ENCODE measurements at places on chromosomes 4 and X.

- peaks cover 2% of the 10 kb centered on the region for H3K36me3 ChIP-seq
- H3K4me3 ChIP-seq: no peak overlapping the region
- peaks cover 24% of the 10 kb centered on the region for H3K4me1 ChIP-seq
- H3K27ac ChIP-seq: no peak overlapping the region
- H3K27me3 ChIP-seq: no peaks in the 10 kb centered on the region
Measured at GRCh38 chr4:101292214-101292613, 55.1 kb downstream of the PPP3CA start.

- H3K4me3 ChIP-seq: no peak overlapping the region
- no peaks in the 10 kb centered on the region for H3K4me1 ChIP-seq
- no peak for DNase-seq
- no peak overlapping the region for H3K27ac ChIP-seq
- no peaks in the 10 kb centered on the region for H3K36me3 ChIP-seq
- no peaks in the 10 kb centered on the region for H3K27me3 ChIP-seq
Measured at GRCh38 chr4:20085156-20085555, 166.5 kb upstream of the SLIT2 start.

GRCh38 chr4:84814094-84814750 is 152.3 kb downstream of the WDFY3 start:
- H3K27me3 ChIP-seq: no peaks in the 10 kb centered on the region
- no peaks in the 10 kb centered on the region for H3K36me3 ChIP-seq

DNA sequence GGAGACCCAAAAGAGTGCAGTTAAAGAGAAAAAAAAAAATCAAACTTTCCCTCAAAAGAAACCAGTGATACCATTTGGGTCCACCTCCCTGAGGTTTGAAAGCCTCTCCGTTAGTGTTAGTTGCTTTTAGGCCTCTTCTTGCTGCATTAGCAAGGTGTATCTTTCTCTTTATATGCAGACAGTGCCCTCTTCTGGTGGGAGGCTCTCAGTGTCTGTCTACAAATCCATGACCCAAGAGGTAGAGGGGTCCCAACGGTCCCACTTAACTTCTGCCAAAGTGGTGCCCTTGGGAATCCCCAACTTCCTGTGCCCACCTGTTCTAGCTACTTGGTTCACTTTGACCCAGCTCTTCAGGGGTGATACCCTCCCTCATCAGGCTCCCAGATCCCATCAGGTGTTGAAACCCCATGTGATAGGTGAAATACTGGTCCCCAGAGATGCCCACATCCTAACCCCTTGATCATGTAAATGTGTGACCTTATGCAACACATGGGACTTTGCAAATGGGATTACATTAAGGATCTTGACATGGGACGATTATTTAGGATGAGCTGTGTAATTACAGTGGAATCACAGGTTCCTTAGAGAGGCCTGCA is 63.7 kb upstream of the CD99 start:
- H3K27ac ChIP-seq: peak overlapping the region; percentile 17
- H3K4me1 ChIP-seq: peaks cover 34% of the 10 kb centered on the region
- H3K27me3 ChIP-seq: no peaks in the 10 kb centered on the region
- no peak overlapping the region for H3K4me3 ChIP-seq

DNA sequence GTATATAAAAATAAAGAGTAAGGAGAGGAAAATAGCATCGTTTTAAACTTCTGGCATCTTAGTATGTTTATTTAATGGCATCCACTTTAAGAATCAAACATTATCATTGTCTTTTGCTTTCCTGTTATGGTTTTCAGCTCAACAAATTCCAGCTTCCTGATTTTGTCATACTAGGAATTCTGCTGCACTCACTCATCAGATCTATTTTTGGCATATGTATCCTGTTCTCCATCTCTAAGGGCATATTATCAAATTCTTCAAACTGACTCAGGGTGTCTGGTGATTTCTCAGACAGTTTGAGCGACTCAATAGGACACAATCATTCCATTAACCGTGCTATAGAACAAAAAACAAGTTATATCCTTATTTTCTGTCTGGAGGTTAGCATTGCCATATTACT is 248.5 kb upstream of the DIAPH2 start:
- H3K4me1 ChIP-seq: no peaks in the 10 kb centered on the region
- H3K4me3 ChIP-seq: no peak overlapping the region
- no peak for DNase-seq
- no peaks in the 10 kb centered on the region for H3K36me3 ChIP-seq
- no peaks in the 10 kb centered on the region for H3K27me3 ChIP-seq
- no peak overlapping the region for H3K27ac ChIP-seq

DNA sequence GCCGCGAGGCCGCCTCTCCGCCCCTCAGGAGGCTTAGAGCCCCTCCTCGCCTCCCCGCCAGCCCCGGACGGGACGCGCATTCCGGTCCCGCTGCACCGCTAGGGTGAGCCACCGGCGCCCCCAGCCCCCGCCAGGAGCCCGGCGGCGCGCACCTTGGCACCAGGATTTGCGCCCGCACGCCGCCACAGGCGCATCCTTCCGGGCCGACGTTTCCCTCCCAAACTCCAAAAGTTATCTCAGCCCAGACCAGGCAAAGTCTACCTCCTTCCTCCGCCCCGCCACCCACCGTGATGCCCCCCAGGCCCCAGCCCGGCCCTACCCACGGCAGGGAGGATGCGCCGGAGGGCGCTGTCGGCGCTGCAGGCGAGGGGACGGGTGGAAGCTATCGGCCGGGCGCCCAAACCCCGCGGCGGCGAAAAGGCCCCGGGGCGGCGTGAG is 538 bp downstream of the SCML2 start:
- peak; percentile 14 for DNase-seq
- no peak overlapping the region for H3K27ac ChIP-seq
- H3K27me3 ChIP-seq: peaks cover 17% of the 10 kb centered on the region
- peak overlapping the region; percentile 72 for H3K4me3 ChIP-seq

DNA sequence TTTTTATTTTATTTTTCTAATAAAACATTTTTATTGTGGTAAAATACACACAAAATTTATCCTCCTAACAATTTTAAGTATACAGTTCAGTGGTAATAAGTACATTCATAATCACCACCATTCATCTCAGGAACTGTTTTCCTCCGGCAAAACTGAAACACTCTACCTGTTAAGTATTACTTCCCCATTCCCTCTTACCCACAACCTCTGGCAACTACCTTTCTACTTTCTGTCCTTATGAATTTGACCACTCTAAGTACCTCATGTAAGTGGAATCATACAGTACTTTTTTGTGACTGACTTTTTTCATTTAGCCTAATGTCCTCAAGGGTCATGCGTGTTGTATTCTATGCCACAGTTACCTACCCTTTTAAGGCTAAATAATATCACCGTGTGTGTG is 21.1 kb upstream of the HSFX4 start:
- H3K27me3 ChIP-seq: no peaks in the 10 kb centered on the region
- H3K36me3 ChIP-seq: peaks cover 7% of the 10 kb centered on the region
- H3K4me3 ChIP-seq: no peak overlapping the region
- H3K4me1 ChIP-seq: peaks cover 4% of the 10 kb centered on the region
- no peak overlapping the region for H3K27ac ChIP-seq

- H3K27ac ChIP-seq: no peak overlapping the region
- DNase-seq: no peak
- H3K4me3 ChIP-seq: no peak overlapping the region
- peaks cover 8% of the 10 kb centered on the region for H3K27me3 ChIP-seq
Measured at GRCh38 chr4:151356510-151356909, 31.1 kb upstream of the SH3D19 start.

GRCh38 chr4:86917212-86918039 is 17.4 kb upstream of the AFF1 start:
- no peak overlapping the region for H3K27ac ChIP-seq
- no peaks in the 10 kb centered on the region for H3K36me3 ChIP-seq
- H3K27me3 ChIP-seq: no peaks in the 10 kb centered on the region
- H3K4me3 ChIP-seq: no peak overlapping the region
- peaks cover 3% of the 10 kb centered on the region for H3K4me1 ChIP-seq

DNA sequence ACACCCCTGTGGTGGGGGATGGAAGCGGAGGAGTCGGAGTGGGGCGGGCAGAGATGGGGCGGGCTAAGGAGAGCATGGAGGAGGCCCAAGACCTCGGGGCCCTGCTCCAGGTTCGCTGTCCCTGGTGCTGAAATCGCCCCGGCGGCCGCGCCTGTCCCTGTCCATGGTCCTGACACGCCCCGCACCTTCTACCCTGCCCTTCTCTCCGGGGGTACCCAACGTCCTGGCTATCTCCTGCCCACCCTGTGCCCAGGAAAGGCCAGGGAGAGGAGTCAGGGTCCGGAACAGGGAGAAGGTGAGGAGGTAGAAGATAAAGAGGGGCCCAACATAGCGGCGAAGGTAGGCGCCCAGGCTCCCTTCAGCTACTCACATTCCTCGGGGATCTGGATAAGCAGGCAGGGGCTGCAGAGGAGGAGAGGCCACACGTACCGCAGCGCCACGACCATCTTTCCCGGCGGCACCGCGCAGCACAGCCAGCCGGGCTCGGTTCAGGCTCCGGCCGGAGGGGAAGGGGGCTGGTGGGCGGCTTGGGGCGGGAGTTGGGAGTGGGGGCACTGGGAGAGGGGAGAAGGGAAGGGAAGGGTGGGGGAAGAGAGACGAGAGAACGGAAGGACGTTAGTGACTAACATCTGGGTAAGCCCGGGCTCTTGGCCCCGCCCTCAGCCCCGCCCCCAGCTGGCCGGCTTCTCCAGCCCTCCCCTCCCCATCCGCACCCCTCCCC is 10.4 kb downstream of the L1CAM start:
- H3K27me3 ChIP-seq: peaks cover 43% of the 10 kb centered on the region
- peaks cover 18% of the 10 kb centered on the region for H3K4me1 ChIP-seq
- no peak overlapping the region for H3K4me3 ChIP-seq
- no peaks in the 10 kb centered on the region for H3K36me3 ChIP-seq
- peak; percentile 61 for DNase-seq
- H3K27ac ChIP-seq: no peak overlapping the region

- DNase-seq: no peak
- no peaks in the 10 kb centered on the region for H3K27me3 ChIP-seq
- peaks cover 2% of the 10 kb centered on the region for H3K4me1 ChIP-seq
- H3K4me3 ChIP-seq: no peak overlapping the region
- H3K27ac ChIP-seq: no peak overlapping the region
Measured at GRCh38 chrX:40778861-40779575, 43.7 kb upstream of the MED14 start.

DNA sequence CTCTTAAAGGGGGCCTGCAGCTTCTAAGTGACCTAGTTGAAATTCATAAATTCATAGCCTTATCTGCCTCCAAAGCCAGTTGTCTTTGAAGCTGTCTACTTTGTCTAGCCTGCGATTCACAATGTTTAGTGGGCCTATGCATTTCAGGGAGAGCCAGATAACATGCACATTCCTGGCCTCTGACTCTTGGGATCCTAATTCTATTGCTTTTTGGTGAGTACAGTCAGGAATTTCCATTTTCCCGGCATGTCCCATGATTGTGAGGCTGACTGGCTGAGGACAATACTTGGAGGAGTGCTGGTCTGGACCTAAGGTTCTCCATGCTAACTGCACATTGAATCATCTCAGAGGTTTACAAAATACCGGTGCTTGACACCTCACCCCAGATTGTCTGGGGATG is 155.0 kb downstream of the MSL3 start:
- no peak for DNase-seq
- H3K27ac ChIP-seq: no peak overlapping the region
- H3K36me3 ChIP-seq: no peaks in the 10 kb centered on the region
- no peaks in the 10 kb centered on the region for H3K4me1 ChIP-seq

DNA sequence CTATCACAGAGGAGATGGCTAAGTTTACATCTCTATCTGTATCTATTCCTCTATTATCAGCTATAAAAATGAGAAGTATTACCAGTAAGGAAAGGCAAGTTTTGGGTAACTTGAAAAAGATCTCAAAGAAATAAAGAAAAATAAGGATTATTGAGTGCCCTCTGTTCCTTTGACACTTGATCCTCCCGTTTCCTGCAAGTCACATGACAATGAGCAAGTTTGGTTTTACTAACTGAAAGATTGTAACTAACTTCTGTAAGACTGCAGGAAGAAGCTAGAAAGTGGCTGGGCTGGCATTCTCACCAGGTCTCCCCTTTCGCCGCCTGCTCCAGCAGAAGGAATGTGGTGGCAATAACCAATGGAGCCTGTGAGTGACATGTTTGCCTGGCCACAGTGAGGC is 59.2 kb downstream of the ARHGAP24 start:
- no peaks in the 10 kb centered on the region for H3K4me1 ChIP-seq
- H3K27ac ChIP-seq: no peak overlapping the region
- H3K27me3 ChIP-seq: no peaks in the 10 kb centered on the region
- DNase-seq: no peak

GRCh38 chr4:33088713-33089112 is 2368.5 kb downstream of the PCDH7 start:
- no peaks in the 10 kb centered on the region for H3K27me3 ChIP-seq
- no peaks in the 10 kb centered on the region for H3K36me3 ChIP-seq
- H3K27ac ChIP-seq: no peak overlapping the region
- H3K4me1 ChIP-seq: no peaks in the 10 kb centered on the region
- H3K4me3 ChIP-seq: no peak overlapping the region

DNA sequence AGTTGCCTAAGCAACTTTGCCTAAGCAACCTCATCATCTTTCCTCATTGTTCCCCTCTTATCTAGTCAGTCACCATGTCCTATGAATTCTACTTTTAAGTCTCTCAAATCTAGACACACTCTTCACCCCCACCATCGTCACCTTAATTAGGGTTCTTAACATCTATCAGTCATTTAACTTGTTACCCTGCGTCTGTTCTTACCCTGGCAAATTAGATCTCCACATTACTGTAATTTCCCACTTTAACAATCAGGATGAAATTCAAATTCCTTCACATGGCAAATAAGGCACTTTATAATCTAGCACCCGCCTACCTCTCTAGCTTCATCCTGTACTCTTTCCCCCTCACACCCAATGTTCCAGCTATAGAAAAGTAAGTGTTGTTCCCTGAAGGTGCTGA is 221.2 kb downstream of the GRIA3 start:
- H3K4me3 ChIP-seq: no peak overlapping the region
- no peak overlapping the region for H3K27ac ChIP-seq
- H3K4me1 ChIP-seq: no peaks in the 10 kb centered on the region
- H3K36me3 ChIP-seq: no peaks in the 10 kb centered on the region
- H3K27me3 ChIP-seq: no peaks in the 10 kb centered on the region
- no peak for DNase-seq

- H3K4me1 ChIP-seq: no peaks in the 10 kb centered on the region
- no peaks in the 10 kb centered on the region for H3K36me3 ChIP-seq
Measured at GRCh38 chrX:41409006-41409405, 38.1 kb upstream of the NYX start.

- H3K27me3 ChIP-seq: no peaks in the 10 kb centered on the region
- peak overlapping the region; percentile 94 for H3K27ac ChIP-seq
- peaks cover 20% of the 10 kb centered on the region for H3K36me3 ChIP-seq
- H3K4me1 ChIP-seq: peaks cover 25% of the 10 kb centered on the region
Measured at GRCh38 chrX:120251471-120252011, 929 bp downstream of the ZBTB33 start.

- no peaks in the 10 kb centered on the region for H3K27me3 ChIP-seq
- no peaks in the 10 kb centered on the region for H3K4me1 ChIP-seq
- no peak for DNase-seq
- no peak overlapping the region for H3K4me3 ChIP-seq
Measured at GRCh38 chr4:73822812-73823504, 13.5 kb upstream of the CXCL6 start.

GRCh38 chr4:173448608-173449379 is 49.9 kb upstream of the SCRG1 start:
- no peak for DNase-seq
- no peak overlapping the region for H3K4me3 ChIP-seq
- no peaks in the 10 kb centered on the region for H3K36me3 ChIP-seq
- no peaks in the 10 kb centered on the region for H3K4me1 ChIP-seq
- no peaks in the 10 kb centered on the region for H3K27me3 ChIP-seq

Data from activated naive CD8-positive, alpha-beta T cell treated with anti-CD3 and anti-CD28 coated beads for 36 hours (primary cell).